Upper lobe of left lung (tissue), 6 donors: ENCODE measurements at places on chromosomes 2 and 18. TPM values are rescaled to one million over a fixed set of nuclear protein-coding genes. Genes with fewer than 3 reads are reported as not detected.
A peak's percentile ranks its signal among the peaks of the same experiment; 100 is the strongest.

DNA sequence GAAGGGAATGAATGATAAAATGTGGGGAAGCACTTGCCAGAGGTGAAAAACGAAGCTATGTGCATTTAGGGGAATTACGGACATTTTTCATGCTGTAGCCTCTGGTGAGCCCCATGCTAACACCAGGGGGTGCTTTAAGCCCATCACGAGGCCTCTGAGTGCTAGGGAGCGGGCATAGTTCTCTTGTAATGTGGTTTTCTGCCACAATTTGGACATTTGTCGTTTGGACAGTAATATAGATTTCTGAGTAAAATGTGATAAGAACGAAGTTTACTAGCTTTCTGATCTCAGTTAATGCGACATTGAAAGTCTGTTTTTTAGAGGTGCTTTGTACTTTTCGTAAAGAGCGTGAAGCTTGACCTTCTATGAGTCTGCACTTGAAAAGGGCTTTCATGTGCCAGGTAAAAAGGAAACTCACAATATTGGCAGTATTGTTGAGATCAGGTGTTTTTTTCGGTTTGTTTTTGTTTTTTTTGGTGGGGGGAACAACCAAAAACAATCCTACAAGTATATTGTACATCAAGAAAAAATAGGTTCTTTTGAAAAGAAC is 50.6 kb downstream of the TRAF3IP1 start:
- peak; percentile 67 for DNase-seq

DNA sequence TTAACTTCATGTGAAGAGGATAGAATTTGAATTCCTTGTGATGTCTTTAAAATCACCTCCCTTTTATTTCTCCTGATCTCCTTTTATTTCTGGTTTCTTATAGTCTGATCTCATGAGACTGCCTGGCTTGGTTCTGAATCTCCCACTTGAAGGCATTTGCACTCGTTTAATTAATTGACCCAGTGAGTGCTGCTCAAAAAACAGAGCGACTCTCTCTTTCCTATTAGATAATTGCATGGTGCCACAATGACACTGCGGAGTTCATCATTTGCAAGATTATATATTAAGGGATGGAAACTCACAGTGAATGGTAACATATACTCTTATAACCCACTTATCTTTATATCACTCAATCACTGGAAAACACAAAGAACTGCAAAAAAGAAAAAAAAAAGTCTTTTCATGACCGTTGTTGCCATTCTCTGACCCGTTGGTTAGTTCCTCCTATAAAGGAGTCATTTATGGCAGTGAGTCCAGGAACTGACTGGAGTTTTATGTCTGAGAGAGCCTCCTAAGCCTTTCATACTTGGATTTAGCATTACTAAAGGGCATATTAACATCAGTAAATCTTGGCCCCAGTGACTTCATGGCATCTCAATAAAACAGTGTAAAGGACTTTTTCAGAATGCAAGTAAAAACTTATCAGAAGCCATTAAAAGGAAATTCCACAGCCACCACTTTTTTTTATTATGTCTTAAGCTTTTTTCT is 103.3 kb upstream of the EPHA4 start:
- DNase-seq: no peak

GRCh38 chr2:48414980-48415835 is 114.7 kb upstream of the STON1 start:
- peak; percentile 25 for DNase-seq

- DNase-seq: no peak
These were observed 66.5 kb downstream of the SFXN5 start for GRCh38 chr2:73004889-73005596.

DNA sequence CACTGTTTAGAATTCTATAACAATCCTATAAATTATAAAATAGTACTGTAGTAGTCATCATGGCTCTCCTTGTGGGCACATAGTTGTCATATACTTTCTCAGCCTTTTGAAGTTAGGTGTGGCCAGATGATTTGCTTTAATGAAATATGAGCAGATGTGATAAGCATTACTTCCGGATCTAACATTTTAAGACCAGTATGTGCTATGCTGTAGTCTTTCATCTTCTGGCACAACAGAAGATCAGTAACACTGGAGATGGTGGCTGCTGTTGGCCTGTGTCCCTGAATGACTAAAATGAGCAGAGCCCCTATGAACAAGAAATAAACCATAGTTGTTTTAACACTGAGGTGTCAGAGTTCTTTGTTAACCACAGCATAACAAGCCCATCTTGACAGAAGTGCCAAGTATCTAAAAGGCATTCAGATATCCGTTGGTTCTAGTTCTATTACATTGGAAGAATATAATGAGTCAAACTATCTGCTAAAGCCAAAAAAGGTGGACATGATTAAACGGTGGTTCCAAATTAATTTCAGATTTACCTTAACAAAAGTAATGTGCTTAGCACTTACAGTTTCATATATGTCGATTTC is 6.3 kb downstream of the MEX3C start:
- DNase-seq: no peak

DNA sequence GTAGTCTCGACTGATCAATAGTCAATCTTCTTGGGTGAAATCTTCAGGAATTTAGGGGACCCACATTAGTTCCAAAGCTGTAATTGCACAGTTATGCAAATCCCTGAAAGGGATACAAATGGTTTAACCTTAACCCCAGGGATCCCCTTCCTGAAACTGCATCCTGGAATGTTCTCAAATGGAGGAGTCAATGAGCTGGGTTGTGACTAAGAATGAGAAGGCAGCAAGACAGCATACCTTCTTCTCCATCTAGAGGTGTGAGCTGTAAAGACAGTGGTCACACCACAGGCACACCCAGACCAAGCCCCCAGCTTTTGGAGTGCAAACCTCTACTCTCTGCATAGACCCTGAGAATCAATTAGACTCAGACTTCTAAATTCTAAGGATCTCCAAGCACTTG is 164.7 kb upstream of the MEIS1 start:
- DNase-seq: no peak

DNA sequence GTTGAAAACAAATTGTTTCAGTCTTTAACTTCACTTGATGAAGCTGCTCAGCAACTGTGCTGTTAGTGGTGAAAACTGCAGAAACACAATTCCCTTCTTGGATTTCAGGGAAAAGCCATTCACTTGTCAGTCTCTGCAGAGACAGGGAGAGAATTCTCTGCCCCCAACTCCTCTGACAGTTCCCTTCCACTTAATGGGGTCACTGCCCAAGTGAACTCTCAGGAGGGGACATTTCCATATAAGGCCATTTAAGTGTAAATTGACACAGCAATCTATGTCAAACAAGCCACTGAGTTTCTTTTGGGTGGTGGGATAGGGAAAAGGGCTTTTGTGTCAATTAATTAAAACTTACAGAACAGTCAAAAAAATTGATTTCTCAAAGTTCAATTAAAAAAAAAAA is 51.4 kb upstream of the DNER start:
- DNase-seq: no peak

- no peak for DNase-seq
These were observed 176.3 kb upstream of the GLI2 start for GRCh38 chr2:120559401-120559800.

GRCh38 chr2:145421841-145422240 is 901.9 kb upstream of the ZEB2 start:
- DNase-seq: no peak

- DNase-seq: no peak
These were observed 40.5 kb upstream of the NABP1 start for GRCh38 chr2:191637182-191638078.

DNA sequence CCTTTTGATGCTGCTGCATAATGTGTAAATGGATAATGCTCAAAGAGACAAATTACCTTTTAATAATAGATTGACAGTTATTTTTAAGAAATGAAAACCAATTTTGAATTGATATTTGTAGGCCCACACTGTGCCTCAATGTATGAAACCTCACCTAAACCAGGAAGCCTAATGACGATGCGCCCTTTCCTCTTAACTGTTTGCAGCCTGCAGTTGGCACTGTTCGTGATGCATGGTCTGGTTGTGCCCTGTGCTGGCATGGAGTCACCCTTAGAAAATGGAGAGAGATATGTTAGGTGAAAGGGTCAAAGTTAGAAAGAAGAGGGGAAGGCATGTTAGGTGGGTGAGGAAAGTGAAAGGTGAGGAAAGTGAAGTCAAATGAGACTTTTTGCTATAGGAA is 390.2 kb downstream of the PTPRM start:
- no peak for DNase-seq

GRCh38 chr2:9165625-9166024 is 41.0 kb upstream of the ASAP2 start:
- no peak for DNase-seq

- DNase-seq: peak; percentile 2
These were observed 10.7 kb downstream of the SATB2 start for GRCh38 chr2:199446996-199447576.

DNA sequence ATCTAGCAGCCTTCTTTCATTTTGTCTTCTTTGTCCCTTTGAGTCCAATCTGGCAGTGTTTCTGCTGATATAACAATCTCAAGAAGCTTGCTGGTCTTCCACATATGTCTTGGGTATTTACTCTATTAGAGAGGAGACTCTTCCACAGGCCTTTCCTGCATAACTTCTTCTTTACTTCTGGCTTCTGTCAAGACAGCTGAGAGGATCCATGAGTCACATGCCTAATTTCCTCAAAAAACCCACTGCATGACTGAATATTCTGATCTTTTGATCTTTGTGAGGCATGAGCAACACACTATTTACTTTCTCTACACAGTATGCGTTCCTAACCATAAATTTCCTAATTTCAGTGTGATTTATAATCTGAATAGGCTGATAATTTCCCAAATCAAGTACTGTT is 5.1 kb upstream of the DCC start:
- no peak for DNase-seq

DNA sequence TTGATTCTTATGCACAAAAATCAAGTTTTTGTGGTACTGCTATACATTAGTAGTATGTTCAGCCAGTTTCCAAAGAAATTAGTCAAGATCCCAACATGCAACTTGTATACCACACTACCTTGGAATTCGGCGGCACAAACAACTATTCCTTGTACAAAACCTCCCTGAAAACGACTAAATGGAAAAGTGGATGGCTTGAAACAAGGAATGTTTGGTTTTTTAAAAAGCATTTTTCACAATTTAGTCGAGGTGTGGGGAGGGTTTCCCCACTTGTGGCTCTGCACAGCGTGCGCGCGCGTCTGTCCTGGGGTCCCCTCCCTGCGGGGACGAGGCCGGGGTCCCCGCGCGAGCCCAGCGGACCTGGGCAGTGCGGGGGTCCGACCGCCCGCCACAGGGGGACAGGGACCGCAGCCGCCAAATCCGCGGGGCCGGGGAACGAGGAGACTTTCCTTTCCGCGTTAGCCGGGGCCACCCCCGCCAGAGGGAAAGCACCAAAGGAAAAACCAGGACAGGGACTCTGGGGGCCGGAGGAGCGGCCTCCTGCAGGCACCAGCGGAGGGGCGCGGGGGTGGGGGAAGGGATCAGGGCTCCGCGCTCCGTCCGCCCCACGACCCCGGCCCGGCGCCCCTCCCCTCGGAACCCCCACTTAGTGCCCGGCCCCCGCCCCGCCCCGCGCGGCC is 534 bp upstream of the SOCS6 start:
- no peak for DNase-seq

- no peak for DNase-seq
These were observed 15.2 kb upstream of the CCDC74B start for GRCh38 chr2:130160131-130160530.

GRCh38 chr2:234805836-234806235 is 146.0 kb upstream of the SH3BP4 start:
- no peak for DNase-seq

- DNase-seq: peak; percentile 88
These were observed 82.3 kb upstream of the LDLRAD4 start for GRCh38 chr18:13136056-13136903.

DNA sequence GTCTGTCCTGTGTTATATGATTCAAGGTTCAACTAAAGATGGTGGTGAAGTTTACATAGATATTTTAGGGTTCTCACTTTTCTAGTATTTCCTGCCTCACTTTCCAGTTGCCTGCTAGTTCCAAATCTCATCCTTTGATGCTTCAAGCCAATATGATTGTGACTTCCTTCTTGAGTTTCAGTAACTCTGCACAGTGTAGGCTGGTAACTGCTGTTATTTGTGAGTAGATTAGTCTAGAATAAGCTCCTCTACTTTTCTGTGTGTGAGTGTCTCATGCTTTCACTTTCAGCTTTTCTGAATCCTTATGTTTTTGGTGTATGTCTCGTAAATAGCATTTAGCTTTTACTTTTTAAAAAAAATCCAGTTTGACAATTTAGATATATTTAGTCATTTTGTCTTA is 42.6 kb downstream of the GALNT1 start:
- no peak for DNase-seq

DNA sequence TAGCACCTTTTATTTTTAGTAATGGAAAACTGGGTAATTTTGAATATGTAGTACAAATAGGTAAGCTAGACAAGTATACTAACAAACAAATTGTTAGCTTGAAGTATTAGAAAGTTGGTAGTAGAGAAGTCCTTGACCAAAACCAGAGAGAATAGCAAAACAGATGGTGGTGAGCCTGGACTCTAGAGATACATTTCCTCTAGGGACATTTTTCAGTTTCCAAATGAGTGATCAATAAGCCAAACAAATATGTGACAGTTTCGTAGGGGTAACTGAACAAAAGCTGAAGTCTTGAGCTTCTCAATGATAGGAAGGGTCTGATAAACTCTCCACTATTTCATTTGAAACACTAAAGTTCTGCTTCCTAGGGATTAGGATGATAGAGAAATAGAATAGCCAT is 692.0 kb upstream of the FAM98A start:
- no peak for DNase-seq

DNA sequence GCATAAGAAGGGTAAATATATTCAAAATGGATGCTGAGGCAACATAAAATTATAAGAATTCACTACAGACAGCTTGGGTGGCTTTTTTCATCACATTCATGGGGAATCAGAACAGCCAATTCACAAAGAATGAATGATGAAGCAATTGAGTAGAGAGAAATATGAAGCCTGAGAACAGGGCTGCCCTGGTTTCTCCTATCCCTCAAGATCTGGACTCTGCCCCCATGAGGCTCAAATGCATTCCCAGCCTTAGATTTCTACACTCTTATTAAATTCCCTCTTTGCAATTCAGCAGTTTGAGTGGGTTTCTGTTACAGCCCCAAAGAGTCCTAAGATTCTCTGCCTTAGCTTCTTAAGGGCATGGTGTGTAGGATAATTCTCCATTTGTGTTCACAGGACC is 172.5 kb downstream of the MAIP1 start:
- no peak for DNase-seq

DNA sequence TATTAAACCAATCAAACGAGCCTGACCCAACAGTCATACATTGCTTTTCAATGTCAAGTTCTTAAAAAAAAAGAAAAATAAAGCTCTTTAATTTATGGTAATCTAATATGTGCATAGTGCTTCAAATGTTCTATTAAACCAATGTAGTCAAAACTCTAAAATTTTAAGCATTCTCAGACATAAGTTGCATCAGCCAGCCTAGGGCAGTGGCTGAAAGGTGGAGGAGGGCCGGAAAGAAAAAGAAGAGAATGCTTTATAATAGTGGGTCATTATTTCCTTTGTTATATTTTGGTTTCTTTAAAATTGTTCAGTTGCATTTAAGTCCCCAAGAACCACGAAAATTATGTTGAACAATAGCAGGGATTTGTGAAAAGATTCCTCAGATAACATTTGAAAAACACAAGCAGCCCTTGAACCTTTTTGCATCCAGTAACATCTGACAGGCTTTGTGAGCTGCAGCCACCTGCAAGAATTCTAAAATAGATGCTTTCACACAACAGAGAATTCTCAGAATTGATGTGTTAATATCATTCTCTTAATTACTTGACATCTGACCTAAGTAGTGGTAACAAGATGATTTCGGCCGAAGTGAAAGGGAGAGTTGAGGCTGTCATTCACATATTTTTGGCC is 252.1 kb downstream of the CDCA7 start:
- no peak for DNase-seq

The NCOA1 gene
- 38.6 TPM for total RNA-seq

The SPDYA gene
- 2.2 TPM for total RNA-seq

The CNNM4 gene
- 19.3 TPM for total RNA-seq

The RAD51AP2 gene
- not detected for total RNA-seq

The CDKL4 gene
- 5.2 TPM for total RNA-seq

The UGT1A6 gene
- total RNA-seq: not detected

The GPR45 gene
- total RNA-seq: not detected
